ENCODE measurements at places on chromosomes 3 and 15.

GRCh38 chr3:60933824-60934223 is 317.4 kb downstream of the FHIT start:
- DNase-seq = peak; percentile 2

- no peak for DNase-seq
Observed at GRCh38 chr3:43523454-43524053, 98.3 kb downstream of the ANO10 start.

DNA sequence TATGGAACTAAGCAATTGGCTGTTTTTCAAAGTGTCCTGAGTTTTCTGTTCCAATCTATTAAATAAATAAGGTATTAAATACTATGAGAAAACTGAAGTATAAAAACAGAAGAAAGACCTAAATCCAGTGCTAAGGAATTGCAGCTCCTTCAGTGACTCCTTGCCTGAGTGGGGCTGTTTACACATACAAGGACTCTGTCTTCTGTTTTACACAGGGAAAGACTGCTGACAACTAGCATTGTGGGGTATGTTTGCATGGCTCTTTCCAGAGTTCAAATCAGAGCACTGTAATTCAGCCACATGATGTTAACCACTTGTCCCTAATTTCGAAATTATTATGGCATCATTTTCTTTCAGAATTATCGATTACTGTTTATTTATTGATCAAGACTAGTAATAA is 31.3 kb upstream of the MEIS2 start:
- DNase-seq = no peak

- DNase-seq = peak; percentile 67
Observed at GRCh38 chr15:66996094-66996493, 69.3 kb upstream of the SMAD3 start.

DNA sequence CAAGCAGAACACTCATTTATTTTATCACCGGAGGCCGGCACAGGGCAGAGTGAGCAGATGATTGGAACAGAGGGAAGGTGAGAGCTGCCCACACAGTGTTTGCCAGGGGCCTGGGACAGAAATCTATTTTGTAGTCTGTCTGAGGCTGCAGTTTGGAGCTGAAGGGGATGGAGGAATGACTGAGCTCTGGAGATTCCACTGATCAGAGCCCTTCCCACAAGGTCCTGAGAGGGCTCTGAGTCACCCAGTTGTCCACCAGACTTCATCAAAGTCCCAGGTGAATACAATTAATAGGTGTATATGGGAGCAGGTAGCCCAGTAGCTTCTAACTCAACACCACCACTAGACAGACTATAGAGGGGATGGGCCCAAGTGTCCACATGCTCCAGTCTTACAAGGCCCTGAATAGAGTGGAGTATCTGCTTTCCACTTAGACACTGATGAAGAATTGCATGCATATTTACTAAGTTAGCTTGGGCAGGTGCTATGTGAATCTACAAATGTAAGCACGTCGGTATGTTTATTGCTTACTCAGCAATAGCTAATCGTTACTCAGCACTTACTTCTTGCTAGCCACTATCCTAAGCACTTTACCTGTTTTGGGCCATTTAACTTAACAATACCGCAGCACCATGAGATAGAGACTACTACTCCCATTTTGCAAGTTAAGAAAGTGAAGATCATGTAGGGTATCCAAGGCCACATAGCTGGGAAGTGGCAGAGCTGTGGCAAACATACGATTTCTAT is 2.7 kb upstream of the STARD5 start:
- peak; percentile 11 for DNase-seq

- DNase-seq = peak; percentile 97
Observed at GRCh38 chr3:123750659-123751420, 133.3 kb downstream of the MYLK start.

DNA sequence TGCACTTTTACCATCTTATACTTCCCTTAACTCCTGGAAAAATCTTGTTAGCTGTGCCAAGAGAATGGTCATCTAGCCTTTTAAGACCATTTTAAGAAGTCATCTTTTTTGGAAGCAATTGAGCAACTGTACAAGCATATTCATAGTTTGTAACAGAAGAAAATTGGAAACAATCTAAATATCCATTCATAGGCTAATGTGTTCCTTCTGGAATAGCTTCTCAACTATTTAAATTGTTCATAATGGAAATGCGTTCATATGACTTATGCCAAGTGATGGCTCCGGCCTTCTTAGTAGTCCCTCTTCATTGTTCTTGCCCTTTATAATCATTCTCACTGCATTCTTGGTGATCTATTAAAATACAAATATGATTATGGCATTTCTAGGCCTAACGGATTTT is 17.4 kb upstream of the OSBPL11 start:
- DNase-seq = no peak

GRCh38 chr15:81003097-81003350 is 2.3 kb downstream of the TLNRD1 start:
- DNase-seq = no peak

DNA sequence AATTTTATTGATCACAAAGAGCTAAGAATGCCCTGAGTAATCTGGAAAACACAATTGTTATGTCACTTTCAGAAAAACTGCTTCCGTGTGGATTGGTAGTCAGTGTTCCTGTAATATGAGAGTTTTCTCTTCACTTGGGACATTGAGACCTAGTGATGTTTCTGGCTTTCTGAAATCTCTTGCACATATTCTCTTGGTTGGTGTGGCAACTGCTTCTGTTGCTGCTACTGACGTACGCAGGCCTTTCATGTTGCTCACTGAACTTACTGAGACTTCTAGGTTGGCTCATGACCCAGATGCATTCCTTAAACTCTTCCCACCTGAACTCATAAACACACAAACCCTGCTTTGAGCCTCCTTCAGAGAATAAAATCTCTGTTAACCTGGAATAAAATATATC is 175.0 kb upstream of the PFN2 start:
- peak; percentile 48 for DNase-seq

- no peak for DNase-seq
Observed at GRCh38 chr15:69554279-69554961, 101.8 kb downstream of the RPLP1 start.

DNA sequence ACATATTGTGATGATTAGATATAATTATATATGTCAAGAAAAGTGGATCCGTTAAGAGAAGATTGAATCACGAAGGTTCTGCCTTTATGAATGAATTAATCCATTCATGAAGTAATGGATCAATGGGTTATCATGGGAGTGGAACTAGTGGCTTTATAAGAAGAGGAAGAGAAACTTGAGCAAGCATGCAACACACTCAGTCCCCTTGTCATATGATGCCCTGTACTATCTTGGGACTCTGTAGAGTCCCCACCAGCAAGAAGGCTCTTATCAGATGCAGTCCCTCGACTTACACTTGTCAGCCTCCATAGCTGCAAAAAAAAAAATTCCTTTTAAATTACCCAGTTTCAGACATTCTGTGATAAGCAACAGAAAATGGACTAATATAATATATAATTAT is 301.9 kb downstream of the RAP2B start:
- no peak for DNase-seq

GRCh38 chr15:90609242-90610180 is 79.8 kb downstream of the CRTC3 start:
- no peak for DNase-seq

- no peak for DNase-seq
Observed at GRCh38 chr3:155367506-155367905, 74.0 kb upstream of the STRIT1 start.

- no peak for DNase-seq
Observed at GRCh38 chr3:139771331-139771730, 93.6 kb upstream of the NMNAT3 start.

- no peak for DNase-seq
Observed at GRCh38 chr15:86016750-86017149, 62.9 kb upstream of the AGBL1 start.

GRCh38 chr15:44231842-44232241 is 36.8 kb upstream of the FRMD5 start:
- DNase-seq = no peak

DNA sequence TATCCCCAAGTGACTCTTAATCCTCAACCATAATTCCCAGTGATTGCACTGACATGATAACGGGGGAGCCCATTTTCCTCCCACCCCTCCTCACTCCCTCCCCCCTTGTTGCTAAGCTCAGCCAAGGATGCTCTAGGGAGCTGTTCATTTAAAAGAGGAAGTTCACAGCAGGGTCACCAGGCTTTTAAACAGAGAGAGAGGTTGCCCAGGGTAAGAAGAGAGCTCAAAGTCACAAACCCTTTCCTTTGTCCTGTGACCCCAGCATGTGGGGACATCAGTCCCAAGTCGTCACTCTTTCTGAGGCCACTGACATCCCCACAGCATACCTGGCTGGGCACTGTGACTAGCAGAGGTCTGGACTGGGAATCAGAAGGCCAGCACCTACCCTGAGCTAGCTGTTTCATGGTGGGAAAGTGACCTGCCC is 144.1 kb downstream of the RORA start:
- DNase-seq = no peak

DNA sequence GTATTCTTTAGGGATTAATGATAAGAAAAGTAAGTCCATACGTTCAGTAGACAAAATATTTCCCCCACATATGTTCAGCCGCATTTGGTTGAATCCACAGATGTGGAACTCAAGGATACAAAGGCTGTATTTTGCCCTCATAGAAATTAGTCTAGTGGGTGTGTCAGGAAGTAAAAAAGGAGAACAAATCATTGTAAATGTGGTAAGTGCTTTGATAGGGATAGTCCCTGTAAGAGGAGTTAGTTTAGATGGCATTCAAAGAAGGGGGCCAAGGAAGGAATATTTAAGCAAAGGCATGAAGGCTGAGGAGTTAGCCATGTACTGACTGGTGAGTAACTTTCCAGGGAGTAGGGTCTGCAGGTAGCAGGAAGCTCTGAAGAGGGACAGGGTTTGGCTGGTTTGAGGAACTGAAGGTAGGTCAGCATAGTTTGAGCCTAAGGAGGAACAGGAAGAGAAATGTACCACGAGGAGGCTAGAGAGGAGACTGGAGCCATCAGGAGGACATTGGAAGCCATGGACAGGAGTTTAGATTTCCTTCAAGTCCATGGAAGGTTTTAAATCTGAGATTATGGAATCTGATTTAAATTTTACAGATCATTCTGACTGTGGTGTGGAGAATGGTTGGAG is 98.8 kb downstream of the MME start:
- no peak for DNase-seq

DNA sequence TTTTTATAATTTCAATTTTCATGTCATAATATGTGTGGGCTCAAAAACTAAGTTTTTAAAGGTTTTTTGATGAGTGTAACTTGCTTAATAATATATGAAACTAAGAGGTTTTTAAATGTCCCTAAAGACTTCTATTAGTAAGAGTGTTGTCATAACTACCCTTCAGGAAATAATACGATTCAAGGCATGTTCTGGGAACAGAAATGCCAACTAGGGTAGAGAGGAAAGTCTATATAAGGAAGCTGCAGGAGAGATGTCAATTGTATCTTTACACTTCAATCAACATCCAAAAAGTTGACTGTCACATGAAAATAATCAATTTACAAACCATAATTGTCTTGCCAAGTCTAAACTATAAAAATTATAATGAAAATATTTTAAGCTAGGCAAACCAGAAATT is 76.3 kb downstream of the SMARCC1 start:
- DNase-seq = no peak

DNA sequence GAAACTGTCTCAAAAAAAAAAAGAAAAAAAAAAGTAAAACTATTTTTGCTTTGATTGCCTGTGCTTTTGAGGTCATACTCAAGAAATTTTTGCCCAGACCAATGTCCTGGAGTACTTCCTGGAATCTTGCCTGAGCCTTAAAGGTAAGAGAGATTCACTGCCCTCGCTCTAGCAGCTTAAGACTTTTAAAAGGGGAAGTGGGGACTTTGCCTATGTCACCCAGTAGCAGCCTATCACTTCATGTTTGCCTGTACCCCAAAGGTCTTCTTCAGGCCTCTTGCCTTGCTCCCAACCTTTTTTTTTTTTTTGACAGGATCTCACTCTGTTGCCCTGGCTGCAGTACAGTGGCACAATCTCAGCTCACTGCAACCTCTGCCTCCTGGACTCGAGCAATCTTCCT is 18.9 kb upstream of the GOLGB1 start:
- DNase-seq = no peak

DNA sequence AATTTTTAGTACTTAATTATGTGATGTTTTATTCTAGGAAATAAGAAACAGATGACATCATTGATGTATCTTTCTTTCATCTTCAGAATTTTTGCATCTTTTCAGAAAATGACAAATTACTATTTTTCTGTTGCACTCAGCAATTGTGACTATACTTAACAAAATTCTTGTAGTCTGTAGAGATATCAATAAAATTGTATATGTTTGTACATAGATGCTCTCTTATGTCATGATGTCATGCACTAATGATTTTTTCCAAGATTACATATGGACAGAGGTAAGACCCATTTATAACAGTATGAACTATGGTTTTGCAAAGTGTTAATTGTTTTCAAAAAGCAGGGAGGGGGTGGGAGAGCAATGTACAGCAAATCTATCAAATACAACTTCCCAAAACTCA is 121.2 kb downstream of the POLQ start:
- DNase-seq = no peak

- DNase-seq = peak; percentile 94
Observed at GRCh38 chr3:146125951-146126350, 35.0 kb downstream of the PLOD2 start.

GRCh38 chr3:120393761-120394160 is 44.6 kb upstream of the LRRC58 start:
- no peak for DNase-seq

DNA sequence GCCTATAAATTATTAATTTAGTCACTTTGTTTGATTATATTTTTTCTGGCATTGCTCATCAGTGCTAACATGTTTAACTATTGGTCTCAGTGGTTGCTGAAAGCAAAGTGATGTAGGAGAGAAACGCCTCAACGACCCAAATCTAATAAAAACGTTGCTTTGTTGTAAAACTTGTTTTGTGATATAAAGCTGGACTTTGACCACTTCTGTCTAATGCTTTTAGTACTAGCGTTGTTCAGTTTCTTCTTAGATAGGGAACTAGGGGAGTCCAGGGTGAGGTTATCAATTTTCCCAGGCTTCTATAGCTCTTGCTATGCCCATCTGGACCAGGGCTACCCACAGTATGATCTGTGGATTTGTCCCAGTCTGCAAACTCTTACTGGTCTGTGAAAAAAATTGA is 80.6 kb upstream of the TBC1D5 start:
- no peak for DNase-seq

DNA sequence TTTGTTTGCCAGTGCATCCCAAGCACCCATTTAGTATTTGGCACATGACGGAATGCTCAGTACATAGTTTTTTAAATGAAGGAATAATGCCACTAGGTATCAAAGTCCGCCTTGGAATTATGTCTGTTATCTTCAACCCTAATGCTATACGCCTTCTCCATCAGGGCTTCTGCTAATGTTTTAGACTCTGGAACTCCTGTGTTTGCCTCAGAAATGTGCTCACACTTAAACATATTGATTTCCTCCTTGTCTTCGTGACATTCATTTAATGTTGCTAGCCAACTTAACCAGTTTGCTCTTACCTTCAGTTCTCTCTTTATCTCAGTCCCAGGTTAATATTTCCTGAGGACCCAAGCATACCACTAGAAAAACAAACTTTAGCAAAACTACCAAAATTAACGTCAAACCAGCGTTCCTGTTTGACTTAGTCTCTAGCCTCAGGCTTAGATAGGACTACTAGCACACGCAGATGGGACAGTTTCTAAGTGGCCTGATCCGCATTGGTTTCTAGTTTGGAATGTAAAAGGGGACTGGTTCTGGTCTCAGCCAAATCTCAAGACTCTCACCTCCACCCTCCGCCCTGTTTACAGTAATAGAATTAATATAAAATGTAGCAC is 81.4 kb downstream of the IL1RAP start:
- no peak for DNase-seq

Data from AG10803 (cell line).